Activated CD8-positive, alpha-beta memory T cell treated with anti-CD3 and anti-CD28 coated beads, Interleukin-2, amount 10 ng/mL, durations not matched to agents 7 days and 5 days (primary cell): ENCODE measurements at places on chromosomes 4 and X. TPM values are rescaled to one million over a fixed set of nuclear protein-coding genes. Genes with fewer than 3 reads are reported as not detected.

The IBSP gene
- total RNA-seq = not detected

The SSX2B gene
- total RNA-seq = not detected

The TRIM2 gene
- total RNA-seq = not detected

The SCARB2 gene
- total RNA-seq = 8.9 TPM

The FGFBP2 gene
- 2.0 TPM for total RNA-seq

The GYPB gene
- 0.70 TPM for total RNA-seq

The GK gene
- 19.6 TPM for total RNA-seq

The UGT8 gene
- 0.29 TPM for total RNA-seq

The EGF gene
- total RNA-seq = not detected

The CT45A1 gene
- not detected for total RNA-seq

The SUV39H1 gene
- 41.4 TPM for total RNA-seq

The CHST7 gene
- 5.9 TPM for total RNA-seq

The FAM184B gene
- total RNA-seq = not detected

The CLIC2 gene
- 0.35 TPM for total RNA-seq

The MAGEB1 gene
- not detected for total RNA-seq

The POU3F4 gene
- total RNA-seq = not detected

The SLC25A14 gene
- 10.1 TPM for total RNA-seq

The GJB1 gene
- not detected for total RNA-seq

The SSX4 gene
- not detected for total RNA-seq

The BMP2K gene
- 30.5 TPM for total RNA-seq

The STARD8 gene
- 0.64 TPM for total RNA-seq

The CACNA1F gene
- 0.19 TPM for total RNA-seq

The ANKRD50 gene
- total RNA-seq = 0.15 TPM

The GUF1 gene
- 23.7 TPM for total RNA-seq

The CLCN3 gene
- total RNA-seq = 22.8 TPM

The NDST4 gene
- total RNA-seq = not detected

The MAGEA3 gene
- total RNA-seq = not detected

The PRRG3 gene
- total RNA-seq = not detected

The ARHGAP36 gene
- total RNA-seq = not detected

The SRPX2 gene
- not detected for total RNA-seq

The MAGEC1 gene
- not detected for total RNA-seq

The WNK3 gene
- 0.03 TPM for total RNA-seq

The HTR2C gene
- not detected for total RNA-seq

The COL25A1 gene
- total RNA-seq = not detected

The ITGB1BP2 gene
- total RNA-seq = 5.6 TPM
